GM04504 (cell line): ENCODE measurements at places on chromosomes 7 and 10.

GRCh38 chr7:39709768-39710311, 86.5 kb downstream of the RALA start:
- DNase-seq = peak; percentile 85

GRCh38 chr10:21458126-21458871, 67.2 kb downstream of the SKIDA1 start:
- DNase-seq = no peak

DNA sequence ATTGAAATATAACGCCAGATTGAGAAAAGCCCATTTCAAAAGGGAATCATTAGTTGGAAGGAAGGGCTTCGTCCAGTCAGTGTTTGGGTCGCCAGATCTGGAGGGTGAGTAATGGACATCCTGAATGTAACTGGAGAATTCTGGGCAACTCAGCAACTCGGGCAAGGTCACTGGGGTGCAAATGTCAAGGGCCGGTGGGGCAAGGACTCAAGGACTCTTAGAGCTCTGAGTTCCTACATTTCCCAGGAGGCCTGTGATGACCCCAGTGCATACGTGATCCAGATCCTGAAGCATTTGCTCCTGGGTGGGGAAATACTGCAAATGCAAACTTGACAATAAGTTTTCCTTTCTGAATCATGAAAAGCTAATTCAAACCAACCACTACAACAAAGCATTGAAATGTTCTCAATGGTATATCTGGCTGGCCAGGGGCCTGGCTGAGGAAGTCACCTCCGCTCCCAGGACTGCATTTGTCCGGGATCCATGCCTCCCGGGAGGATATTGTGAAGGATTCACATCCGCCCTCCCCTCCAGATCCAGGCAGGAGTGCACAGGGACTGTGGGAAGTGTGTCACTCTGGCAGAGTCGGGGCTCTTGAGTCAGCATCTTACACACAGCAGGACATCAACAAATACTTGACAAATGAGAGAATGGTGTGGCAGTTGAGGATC, 164.0 kb downstream of the FANK1 start:
- DNase-seq = peak; percentile 82

DNA sequence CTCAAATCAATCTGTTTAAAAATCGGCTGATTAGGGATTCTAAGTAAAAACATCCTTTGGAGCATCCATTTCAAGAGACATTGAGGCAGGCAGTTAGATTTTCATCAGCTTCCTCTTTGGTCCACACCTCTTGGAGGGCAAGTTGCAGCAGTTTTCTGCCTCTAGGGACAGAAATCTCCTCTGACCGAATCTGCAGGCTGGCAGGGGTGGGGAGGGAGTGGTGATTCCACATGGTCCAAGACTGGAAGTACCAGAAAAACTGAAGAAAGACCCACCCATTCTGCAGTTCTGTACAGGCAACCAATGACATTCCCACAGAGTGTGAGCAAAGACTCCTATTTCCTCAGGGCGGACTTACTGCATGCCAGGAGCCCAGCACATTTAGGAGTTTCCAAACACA, 29.0 kb downstream of the FGFBP3 start:
- DNase-seq = no peak

GRCh38 chr10:19488592-19489280, 327.5 kb upstream of the PLXDC2 start:
- peak; percentile 3 for DNase-seq

DNA sequence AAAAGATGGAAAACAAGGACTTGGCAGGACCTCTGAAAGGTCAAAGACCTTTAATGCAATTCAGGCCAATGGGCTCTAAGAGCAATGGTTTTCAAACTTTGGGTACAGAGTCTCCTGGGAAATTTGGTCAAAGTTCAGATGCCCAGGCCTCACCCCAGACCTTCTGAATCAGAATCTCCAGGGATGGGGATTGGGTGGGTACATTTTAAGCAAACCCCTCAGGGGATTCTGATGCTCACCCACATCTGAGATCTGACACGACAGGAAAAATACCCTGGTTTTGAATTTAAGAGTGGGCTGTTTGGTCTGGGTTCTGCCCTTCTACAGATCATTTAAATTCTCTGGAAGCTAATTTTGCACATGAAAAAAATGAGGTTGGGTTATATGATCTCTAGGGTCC, 214.8 kb upstream of the PLXNA4 start:
- no peak for DNase-seq

DNA sequence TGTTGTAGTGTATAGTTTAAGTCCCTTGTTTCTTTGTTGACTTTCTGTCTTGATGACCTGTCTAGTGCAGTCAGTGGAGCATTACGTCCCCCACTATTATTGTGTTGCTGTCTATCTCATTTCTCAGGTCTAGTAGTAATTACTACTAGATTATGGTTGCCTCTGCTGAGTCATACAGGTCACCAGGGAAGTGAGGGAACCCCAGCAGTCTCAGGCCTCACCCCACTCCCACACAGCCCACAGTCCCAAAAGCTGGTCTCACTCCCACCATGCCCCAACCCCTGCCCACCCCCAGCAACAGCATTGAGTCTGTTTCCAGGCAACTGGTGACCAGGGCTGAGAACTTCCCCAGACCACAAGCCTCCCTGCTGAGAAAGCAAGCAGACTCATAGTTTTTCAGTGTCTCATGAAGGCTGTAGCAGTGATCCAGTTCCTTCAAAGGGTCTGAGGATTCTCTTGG, 88.0 kb downstream of the PLXDC2 start:
- DNase-seq = no peak

DNA sequence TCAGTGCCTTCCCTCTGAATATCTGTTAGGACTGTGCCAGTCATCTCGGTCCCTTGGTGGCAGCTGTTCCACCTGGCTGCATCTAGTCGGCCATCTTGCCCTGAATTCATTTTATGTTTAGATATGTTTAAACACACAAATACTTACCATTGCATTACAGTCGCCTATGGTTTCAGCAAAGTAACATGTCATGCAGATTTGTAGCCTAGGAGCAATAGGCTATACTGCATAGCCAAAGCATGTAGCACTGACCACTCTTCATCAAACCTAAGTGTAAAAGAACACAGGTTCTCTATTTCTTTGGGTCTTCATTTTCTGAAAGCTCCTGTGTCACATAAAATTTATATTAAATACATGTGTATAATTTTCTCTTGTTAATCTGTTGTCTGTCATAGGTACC, 118.9 kb upstream of the THSD7A start:
- DNase-seq = no peak

- peak; percentile 82 for DNase-seq
Measured at GRCh38 chr10:50325449-50326171, 74.3 kb upstream of the ASAH2 start.

- no peak for DNase-seq
Measured at GRCh38 chr7:26856176-26856985, 8.0 kb downstream of the SKAP2 start.

DNA sequence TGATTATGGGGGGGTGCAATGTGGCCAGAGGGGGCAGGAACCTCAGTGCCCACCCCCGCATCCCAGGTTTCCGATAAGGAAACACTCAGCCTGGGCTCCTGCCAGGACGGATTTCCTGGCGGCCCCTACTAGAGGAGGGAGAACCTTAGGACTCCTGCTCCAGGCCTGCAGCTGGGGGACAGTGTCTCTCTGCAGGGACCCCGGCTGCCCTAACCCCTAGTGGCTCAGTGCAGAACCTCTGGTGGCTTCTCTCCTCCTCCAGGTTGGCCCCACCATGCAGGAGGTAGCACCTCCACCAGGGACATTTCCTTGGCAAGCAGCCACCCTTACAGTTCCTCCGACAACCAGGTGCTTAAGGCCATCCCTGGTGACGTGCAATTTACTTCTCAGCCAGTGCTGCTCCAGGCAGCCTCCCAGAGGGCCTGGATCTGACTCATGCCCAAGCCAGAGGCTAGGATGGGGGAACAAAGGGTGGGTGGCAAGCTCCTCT, 31.9 kb downstream of the SH2B2 start:
- no peak for DNase-seq

DNA sequence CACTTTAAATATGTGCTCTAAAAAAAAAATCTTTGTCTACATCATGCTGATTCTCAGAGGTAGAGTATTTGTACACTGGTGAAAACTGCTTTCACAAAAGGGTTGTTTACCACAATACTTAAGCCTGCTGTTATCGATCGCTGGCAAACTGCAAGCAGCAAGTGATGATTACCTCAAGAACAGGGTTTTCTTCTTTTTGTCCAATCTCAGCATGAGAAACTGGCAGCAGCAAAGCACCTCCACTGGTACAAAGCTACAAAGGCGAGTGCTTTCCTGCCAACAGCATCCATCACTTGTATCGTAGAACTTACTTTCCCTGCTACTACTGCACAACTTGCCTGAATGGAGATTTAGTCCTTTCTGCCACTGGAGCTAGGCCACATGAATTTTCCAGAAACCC, 276.5 kb downstream of the DGKB start:
- no peak for DNase-seq

- DNase-seq = no peak
Measured at GRCh38 chr7:151817981-151818673, 58.8 kb downstream of the PRKAG2 start.

DNA sequence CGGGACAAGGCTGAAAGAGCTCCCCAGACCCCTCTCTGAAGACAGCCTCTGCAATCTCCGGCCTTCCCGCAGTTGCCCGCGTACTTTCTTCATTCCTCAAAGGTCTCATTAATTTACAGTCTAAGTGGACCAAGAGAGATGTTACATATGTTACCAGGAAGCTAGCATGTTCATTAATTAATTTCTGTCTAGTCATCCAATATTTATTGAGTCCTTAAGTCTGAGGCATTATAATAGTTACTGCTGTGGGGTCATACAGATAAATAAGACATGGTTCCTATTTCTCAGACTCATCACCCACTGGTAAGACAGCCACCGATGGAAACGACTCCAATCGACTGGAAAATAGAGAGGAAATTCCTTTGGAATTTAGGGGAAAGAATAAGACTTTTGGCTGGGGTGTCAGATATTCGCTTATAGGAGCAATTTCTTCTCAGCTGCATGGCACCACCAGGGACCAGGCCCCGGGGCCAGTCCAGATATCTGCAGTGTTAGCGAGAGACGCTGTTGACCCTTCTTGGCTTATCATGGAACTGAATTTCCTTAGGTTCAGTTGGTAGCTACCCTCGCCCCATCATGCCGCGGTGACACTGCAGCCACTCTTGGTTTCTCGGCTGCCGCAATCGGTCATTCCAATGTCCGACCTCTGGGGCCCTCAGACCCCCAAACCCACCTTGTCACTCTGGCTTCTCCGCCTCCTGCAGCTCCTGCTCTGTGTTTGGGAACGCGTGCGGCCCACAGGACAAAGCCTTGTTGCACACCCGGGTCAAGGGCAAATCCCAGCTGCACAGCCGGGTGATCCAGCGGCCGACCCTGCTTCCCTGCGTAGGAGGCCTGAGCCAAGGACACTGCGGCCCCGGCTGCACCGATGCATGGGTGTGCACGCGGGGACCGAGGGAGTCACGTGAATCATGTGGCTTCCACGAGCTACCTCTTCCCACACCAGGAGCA, 383.2 kb downstream of the DNAJB6 start:
- DNase-seq = no peak

GRCh38 chr7:50473531-50473930, 23.4 kb upstream of the FIGNL1 start:
- no peak for DNase-seq

- no peak for DNase-seq
Measured at GRCh38 chr7:73876361-73876760, 15.4 kb downstream of the TMEM270 start.

DNA sequence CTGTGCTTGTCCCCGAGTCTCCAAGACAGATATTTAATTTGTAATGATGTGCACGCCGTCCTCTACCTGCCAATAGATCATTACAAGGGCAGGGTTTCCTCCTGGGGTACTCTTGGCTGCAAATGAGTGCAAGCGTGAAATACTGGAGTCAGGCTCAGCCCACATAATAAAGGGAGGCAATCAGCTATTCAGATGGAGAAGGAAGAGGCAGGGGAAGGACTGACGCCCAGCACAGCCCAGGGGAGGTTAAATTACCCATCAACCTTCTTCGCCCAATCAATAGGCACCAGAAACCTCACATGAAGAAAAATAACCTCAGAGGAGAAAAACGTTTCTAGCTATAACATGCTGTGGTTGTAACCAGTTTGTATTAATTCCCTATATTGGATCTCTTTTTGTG, 544.9 kb upstream of the ADARB2 start:
- no peak for DNase-seq

DNA sequence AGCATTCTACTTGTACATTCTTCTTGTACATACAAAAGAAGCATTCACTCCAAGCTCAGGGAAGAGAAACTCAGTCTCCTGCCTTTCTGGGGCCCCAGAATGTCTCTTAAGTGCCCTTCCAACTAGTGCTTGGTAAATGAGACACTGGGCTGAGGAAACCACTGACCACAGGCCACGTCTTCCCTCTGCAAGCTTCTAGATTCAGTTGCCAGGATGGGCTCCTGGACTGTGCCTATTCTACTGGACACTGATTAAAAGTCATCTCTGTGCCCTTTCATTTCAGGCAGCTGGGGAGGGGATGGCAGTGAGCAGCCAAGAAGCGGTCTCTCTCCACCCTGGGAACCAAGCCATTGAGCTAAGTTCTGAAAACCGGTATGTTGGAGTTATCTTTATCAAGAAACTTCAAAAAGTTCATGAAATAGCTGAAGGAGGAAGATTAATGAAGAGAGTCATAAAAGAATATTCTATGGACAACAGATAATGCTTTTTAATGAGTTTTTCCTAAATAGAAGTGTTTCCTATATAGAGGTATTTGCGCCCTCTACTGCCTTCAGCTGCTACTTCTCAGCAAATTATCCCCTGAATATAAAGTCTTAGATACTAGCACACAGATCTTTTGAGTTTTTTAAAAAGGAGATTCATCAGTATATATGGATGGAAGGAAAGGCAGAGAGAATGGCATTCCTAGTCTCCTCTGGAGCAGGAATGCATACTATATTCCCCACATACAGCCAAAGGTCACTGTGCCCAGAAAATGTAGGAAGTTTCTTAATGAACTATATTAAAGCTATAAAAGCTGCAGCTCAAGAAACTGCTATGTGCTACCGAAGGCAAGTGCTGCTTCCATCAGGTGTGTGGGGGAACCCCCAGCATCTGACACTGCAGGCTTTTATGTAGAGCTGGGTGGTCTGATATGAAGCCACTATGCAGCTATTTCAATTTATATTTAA, 8.4 kb upstream of the IFIT1B start:
- no peak for DNase-seq

- DNase-seq = no peak
Measured at GRCh38 chr10:3803295-3803926, 18.4 kb upstream of the KLF6 start.

DNA sequence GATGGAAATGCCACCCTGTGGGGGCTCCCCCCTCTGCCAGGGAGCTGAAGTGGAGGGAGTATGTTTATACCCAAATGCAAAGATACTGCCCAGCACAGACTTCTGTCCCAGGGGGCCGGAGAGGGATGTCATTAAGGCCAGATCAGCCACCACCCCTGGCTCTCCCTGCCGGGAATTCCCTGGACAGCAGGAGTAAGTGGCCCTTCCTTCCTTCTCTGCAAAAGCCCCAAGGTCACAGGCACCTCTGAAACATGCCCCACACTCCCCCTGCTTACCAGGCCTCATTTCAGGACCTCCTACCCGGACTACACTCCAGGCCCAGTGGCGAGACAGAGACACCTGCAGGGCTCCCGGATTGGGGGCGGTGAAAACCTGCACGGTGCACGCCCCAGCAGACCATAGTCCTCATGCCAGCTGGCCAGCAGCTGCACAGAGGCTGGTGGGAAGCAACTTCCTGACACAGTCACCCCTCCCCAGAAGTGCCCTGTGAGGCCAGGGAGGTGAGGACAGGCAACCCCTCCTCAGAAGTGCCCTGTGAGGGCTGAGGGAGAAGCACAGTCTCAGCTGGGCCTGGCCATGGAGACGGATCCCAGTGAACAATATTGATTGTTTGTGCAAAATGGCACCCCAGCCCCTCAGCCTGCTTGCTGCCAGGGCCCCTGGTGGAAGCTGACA, 33.0 kb upstream of the RET start:
- no peak for DNase-seq
